ENCODE measurements at places on chromosomes 6 and 20.

- DNase-seq: peak; percentile 98
These were observed 38.1 kb upstream of the NOX3 start for GRCh38 chr6:155493694-155494143.

DNA sequence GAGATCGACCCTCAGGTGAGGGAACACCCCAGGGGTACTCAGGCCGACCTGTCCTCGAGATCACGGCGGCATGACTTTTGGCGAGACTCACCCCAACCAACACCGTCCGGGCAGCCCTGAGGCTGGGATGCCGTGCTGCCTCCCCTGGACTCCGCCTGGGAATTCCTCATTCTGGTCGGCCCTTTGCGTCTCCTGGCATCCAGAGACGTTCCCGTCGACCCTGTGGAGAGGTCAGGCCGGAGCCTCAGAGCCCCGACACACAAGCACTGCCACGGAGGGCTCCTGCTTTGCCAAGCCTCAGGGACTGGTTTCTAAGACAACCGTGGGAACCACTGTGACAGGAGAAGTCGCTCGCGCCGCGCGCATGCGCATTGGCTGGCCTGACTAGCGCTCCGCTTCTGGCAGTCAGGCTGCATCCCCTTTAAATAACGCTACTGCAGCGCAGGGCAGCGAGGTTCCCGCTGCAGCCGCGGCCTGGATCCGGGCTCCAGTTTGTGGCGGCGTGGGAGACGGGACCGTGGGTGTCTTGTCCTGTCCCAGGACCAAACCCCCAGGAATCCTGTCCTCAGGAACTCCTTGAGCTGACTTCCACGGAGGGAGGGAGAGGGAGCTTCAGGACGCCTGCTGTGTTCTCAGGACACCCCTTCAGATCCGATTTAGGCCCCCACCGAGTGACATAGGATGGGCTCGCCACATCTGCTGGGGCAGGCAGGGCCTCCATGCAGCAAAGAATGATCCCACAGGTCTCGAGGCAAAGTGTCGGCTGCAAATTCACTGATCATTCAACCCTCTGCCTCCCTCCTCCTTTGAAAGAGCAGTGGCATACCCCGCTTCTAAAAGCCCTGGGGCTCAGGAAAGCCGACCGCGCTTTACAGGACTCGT, 163.2 kb upstream of the ZNF337 start:
- DNase-seq: peak; percentile 82

- no peak for DNase-seq
These were observed 74.6 kb upstream of the TAB2 start for GRCh38 chr6:149242883-149243282.

DNA sequence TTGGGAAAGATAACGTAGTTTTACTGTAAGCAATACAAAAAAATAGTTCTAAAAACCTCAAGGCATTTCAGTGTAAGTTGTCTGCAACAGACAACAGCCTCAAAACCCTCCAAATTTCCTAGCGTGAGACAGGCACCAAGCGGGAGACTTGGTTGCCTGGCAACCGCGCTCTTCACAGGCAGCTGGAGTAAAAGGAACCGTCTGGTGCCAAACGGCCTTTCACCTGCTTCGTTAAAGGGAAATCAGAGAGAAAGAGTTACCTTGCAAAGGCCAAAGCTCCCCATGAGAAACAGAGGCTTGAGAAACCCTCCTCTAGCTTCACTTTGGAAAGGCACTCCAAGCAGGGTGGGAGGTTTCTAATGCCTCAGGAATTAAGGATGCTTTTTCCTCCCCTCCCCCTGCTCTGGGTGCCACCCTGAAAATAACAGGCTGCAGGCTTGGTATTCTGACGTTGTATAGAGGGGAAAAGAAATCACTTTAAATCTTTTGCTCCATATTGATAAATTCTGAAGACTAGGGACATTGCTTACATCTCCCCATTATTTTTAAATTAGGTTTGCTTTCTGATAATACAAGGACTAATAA, 129.7 kb upstream of the UFL1 start:
- peak; percentile 1 for DNase-seq

- peak; percentile 75 for DNase-seq
These were observed 59.6 kb downstream of the PPP1R14C start for GRCh38 chr6:150202404-150202803.

GRCh38 chr20:38812709-38813573, 7.4 kb downstream of the PPP1R16B start:
- no peak for DNase-seq

DNA sequence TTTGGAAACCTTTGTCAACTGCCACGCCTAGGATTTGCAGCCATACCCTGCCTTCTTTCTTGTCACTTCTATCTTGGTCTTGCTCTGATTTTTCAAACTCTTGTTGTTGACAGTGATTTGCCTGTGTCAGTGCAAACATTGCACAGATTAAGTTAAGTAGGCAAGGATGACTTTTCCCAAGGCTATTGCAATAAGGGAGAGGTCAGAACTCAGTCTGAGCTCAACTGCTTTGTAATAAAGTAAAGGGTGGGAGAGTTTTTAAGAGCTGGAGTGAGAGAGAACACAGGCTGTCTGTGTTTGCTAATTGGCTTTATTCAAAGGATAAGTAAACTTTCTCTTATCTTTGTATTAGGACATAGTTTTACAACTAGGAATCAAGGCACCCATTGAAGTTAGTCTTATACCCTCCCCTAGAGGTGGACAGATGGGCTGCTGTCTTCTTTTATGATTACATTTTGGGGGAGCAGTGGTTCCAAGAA, 448.6 kb downstream of the PHF3 start:
- DNase-seq: no peak

DNA sequence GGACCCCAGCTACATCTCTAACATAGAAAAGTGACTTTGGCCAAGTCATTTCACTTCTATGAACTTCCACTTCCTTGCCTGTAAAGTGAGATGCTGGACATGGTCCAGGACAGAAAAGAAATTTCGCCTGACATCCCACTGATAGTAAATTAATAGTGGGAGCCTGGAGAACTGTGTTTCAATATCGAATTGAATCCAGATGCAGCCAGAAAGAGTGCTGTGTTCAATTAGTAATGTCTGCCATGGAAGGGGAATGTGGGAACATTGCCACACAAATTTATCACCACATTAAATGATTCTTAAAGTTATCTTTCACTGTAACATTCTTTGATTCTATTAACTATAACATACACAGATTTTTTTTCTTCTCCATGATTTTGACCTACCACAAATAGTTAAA, 255.0 kb downstream of the HACE1 start:
- DNase-seq: no peak

- peak; percentile 48 for DNase-seq
These were observed 323.6 kb downstream of the CD83 start for GRCh38 chr6:14440940-14441781.

DNA sequence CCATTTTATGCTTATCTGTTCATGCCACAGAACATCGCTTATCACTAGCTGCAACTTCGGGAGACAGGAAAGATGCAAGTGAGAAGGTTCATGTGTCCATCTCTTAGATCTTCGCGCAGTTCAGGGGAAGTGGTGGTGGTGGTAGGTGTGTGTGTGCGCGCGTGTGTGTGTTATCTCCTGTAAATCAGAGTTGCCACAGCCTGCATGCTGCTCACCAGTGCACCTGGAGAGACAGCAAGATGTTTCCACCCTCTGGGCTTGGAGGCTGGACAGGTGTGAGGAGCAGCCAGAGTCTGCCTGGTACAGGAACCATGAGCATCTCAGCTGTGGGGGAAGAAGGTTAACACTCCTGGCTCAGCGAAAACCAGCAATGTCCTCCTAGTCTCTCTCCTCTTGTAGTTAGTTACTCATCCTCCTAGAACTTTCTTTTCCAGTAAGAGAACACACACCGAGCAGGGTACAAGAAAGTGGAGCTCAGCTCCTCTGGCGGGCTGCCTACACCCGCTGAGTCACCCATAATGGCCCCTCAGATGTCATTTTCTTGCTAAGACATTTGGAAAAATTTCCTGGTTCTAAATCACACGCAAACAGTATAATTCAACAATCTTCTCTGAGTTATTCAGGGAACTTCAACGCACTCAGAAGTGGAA, 5.1 kb upstream of the TUBB1 start:
- DNase-seq: peak; percentile 92

- no peak for DNase-seq
These were observed 36.1 kb upstream of the GTSF1L start for GRCh38 chr20:43762911-43763310.

- no peak for DNase-seq
These were observed 5.6 kb downstream of the PPP1R16B start for GRCh38 chr20:38810926-38811630.

DNA sequence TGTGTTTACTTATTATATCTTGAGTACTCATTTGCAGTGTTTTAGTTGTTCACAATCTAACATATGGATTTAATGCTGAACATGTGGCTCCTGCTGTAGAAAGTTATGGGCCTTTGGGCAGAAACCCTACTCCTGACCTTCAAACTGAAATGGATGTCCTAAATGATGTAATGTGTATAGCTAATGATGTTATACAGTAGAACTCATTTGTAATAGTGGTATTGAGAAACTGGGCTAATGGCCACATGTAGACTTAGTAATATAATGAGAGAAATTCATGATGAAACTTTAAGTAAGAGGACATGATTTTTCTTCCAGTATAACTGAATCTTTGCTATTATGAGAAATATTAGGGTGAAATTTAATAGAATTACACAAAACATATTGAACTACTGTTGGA, 121.3 kb upstream of the PTPRK start:
- DNase-seq: peak; percentile 45

- peak; percentile 77 for DNase-seq
These were observed 5.3 kb downstream of the OARD1 start for GRCh38 chr6:41066867-41067304.

- no peak for DNase-seq
These were observed 83.5 kb upstream of the SLC22A23 start for GRCh38 chr6:3540253-3540820.

GRCh38 chr6:121596441-121596840, 161.0 kb downstream of the GJA1 start:
- DNase-seq: no peak

- peak; percentile 83 for DNase-seq
These were observed 571 bp downstream of the ITCH start for GRCh38 chr20:34363465-34364222.

GRCh38 chr6:19268718-19269117, 568.5 kb upstream of the ID4 start:
- no peak for DNase-seq

DNA sequence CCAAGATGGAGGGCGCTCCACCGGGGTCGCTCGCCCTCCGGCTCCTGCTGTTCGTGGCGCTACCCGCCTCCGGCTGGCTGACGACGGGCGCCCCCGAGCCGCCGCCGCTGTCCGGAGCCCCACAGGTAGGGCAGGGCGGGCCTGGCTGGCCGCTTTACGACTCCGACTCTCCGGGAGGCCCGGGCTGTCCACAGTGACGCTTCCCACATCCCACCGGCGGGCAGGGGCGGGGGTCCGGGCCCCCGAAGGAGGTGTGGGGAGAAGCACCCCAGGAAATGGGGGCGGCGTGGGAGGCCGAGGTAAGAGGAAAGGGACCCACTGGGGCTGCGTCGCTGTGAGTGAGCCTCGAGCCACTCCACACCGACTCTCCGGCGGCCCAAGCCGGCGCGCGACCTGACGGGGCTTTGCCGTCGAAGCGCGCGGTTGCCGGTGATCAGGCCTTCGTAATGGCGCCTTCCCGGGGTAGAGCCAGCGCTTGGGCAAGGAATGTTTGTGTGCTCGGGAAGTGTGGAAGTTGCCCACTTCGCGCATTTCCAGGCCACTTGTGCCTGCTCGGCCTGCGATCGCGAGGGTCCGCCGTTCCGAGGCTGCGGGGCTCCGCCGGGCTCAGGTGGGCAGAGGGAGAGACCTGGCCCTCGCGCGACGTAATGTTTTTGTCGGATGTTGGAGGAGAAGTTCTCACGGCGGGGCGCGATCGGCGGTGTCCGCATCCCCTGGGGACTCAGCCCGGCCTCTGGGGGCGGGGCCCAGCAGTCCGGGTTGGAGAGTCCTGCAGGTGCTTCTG, 427 bp downstream of the GINM1 start:
- peak; percentile 72 for DNase-seq

DNA sequence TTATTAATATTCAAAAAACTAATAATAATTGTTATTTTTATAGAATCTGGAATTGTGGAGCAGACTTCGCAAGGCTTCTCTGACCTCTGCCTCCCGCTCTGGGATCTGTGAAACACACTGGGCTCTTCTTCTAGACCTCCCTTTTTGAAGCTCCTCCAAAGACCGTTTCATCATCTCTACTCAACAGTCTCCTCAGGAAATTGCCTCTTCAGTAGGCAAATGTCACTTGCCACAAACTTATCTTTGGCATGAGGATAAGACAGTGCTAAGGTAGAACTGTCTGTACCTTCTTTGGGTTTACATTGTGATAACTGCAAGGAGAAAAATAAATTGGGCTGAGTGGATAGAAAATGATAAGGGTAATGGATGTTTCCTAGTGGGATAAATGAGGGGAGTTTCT, 2.3 kb upstream of the MAS1L start:
- no peak for DNase-seq

DNA sequence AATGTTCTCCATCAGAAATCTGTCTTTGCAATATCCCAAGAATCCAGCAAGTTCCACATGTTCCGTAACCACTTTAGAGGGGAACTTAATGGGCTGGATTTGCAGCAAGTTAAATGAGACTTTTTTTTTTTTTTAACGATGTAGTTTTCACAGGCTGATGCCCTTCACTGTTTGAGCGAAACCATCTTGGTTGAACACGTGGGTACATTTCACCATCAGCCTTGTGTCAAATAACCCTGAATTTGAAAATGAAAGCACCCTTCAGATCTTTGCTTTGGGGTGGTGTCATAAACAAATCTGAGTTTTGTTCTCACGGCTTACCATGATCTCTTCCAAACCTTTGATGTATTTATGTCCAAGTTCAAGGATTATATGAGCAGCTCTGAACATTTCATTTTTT, 73.7 kb upstream of the EXOC2 start:
- peak; percentile 10 for DNase-seq

GRCh38 chr6:116949964-116950363, 72.9 kb downstream of the RFX6 start:
- DNase-seq: no peak

DNA sequence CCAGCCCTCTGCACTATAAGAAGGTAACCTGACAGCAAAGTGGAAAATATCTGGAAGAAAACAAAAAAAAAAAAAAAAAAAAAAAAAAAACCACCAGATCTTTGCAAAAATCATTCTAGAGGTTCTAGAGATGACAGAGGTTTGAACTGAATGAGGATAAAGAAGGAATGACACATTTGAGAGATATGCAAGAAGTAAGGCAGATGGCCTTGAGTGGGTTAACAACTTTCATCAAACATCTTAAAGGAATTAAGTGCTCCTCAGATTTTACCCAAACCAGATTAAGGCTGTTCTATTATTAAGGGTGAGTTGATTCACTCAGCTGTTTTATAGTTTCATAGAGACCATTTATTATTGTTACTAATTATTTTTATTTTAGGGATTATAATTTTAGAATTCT, 62.0 kb downstream of the RSPO3 start:
- peak; percentile 26 for DNase-seq

- no peak for DNase-seq
These were observed 674.8 kb upstream of the CITED2 start for GRCh38 chr6:140049251-140049650.

- DNase-seq: no peak
These were observed 32.7 kb upstream of the SNAP25 start for GRCh38 chr20:10185741-10186558.

GRCh38 chr6:75402296-75402695, 91.3 kb downstream of the FILIP1 start:
- peak; percentile 92 for DNase-seq
